Stimulated activated CD8-positive, alpha-beta memory T cell treated with anti-CD3 and anti-CD28 coated beads, Interleukin-4, amount 100 ng/mL, for 24 hours (primary cell): ENCODE measurements at places on chromosomes 7 and 10.

DNA sequence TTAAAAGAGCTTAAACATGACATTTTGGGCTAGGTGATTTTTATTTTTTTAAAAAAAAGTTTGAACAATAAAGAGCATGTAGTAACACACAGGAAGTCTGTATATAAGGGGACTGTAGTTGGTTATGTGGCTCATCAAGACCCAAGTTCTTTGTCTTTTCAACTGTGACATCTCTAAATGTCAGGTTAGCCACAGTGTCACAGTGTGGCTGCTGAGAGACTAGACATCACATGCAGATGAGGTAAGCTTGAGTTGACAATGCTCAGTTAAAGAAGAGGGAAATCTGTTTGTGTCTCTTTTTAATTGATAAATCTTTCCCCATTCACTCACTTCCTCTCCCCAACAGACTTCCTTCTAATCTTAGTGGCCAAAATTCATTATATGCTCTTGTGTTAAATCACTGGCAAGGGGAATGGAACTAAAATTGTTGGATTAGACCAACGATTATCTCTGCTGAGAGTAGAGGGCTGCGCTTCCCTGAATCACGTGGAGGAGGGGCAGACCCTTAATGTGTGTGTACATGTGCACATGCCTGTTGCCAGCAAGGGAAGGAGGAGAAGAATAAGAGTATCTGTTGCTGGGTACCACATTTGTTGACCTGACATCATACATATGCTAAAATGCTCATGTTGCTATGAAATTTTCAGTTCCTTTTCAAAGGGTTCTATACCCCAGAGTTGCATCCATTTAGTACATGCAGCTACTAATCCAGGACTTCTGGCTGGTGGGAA, 78.3 kb downstream of the MMRN2 start:
- DNase-seq = no peak

- DNase-seq = no peak
Measured at GRCh38 chr7:100211342-100211780, 8.4 kb upstream of the PVRIG start.

DNA sequence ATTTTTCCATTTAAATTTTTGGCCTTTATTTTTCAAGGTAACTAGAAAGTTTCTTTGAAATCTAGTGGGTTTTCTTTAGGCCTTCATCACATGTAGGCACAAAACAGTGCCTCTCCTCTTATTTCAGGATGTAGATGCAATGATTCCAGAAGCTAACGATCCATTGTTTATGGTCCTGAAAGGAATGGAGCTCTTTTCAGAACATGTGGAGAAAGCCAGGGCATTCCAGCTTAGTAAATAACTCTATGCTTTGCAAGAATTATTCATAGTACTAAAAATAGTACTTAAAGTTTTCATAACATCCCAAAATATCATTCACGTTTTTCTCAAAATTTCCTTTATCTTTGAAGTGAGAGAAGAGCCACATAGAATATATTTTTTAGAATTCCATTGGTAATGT, 91.3 kb downstream of the DYNC1I1 start:
- DNase-seq = no peak

- no peak for DNase-seq
Measured at GRCh38 chr7:66952343-66953043, 31.5 kb downstream of the TMEM248 start.

GRCh38 chr10:82245157-82245556, 370.2 kb downstream of the NRG3 start:
- DNase-seq = no peak

GRCh38 chr7:30976381-30976780, 12.6 kb downstream of the GHRHR start:
- DNase-seq = no peak

DNA sequence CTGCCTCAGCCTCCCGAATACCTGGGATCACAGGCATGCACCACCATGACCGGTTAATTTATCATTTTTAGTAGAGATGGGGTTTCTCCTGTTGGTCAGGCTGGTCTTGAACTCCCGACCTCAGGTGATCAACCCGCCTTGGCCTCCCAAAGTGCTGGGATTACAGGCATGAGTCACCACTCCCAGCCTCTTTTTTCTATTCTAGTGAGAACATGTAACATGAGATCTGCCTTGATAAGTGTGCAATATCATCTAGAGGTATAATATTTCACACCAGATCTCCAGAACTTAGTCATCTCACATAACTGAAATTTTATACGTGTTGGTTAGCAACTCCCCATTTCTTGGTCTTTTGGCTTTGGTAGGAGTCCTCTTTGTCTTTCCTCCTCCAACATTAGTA, 656.9 kb downstream of the CNTNAP2 start:
- DNase-seq = no peak

DNA sequence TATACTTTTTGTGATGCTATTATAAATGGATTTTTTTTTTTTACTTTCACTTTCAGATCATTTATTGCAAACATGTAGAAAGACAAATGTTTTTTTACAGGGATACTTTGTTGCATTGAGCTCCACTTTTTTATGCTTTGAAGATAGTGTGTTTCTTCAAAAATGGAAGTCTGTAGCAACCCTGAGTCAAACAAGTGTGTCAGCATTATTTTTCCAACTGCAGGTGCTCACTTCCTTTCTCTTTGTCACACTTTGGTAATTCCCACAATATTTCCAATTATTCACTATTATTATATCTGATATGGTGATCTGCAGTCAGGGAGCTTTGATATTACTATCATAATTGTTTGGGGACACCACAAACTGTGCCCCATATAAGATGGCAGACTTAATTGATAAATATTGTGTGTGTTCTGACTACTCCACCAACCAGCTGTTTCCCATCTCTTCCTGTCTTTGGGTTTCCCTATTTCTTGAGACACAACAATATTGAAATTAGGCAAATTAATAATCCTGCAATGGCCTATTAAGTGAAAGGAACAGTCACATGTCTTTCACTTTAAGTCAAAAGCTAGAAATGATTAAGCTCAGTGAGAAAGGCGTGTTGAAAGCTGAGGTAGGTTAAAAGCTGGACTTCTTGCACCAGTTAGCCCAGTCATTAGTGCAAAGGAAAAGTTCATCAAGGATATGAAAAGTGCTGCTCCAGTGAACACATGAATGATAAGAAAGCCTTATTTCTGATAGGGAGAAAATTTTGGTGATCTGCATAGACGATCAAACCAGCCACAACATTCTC, 231.3 kb upstream of the SH2B2 start:
- DNase-seq = no peak

GRCh38 chr7:126411032-126411820, 841.5 kb downstream of the GRM8 start:
- DNase-seq = no peak

DNA sequence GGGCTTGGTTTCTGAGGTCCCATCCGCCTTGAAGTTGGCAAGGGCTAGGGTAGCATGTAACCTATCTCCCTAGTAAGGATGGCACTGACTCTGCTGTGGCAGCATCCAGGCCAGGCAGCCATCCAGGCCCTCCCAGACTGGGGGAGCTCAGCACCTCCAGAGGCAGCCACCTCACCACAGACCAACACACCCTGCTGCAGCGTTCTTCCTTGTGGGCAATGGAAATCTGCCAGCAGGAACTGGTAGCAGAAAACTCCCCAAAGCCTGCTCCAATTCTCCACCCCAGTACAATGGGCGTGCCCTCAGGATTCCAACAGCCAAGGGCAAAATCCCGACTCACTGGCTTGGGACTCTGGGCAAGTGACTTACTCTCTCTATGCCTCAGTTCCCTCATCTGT, 27.5 kb downstream of the DLG5 start:
- DNase-seq = no peak

- no peak for DNase-seq
Measured at GRCh38 chr7:15561835-15562234, at the start of gene AGMO. Gene AGMO, minus strand, starts transcription at chr7:15562015.

- DNase-seq = no peak
Measured at GRCh38 chr10:64523065-64523759, 1002.0 kb downstream of the REEP3 start.

GRCh38 chr7:106871793-106872571, 6.9 kb downstream of the PIK3CG start:
- DNase-seq = no peak

- no peak for DNase-seq
Measured at GRCh38 chr10:93334901-93335327, 147.2 kb downstream of the MYOF start.

- no peak for DNase-seq
Measured at GRCh38 chr10:13462551-13462950, 66.3 kb downstream of the BEND7 start.

GRCh38 chr7:16817536-16817935, 12.7 kb upstream of the AGR2 start:
- DNase-seq = no peak

- DNase-seq = no peak
Measured at GRCh38 chr7:155226261-155227003, 71.2 kb upstream of the INSIG1 start.

GRCh38 chr10:42960991-42961795, 115.7 kb upstream of the RET start:
- no peak for DNase-seq

DNA sequence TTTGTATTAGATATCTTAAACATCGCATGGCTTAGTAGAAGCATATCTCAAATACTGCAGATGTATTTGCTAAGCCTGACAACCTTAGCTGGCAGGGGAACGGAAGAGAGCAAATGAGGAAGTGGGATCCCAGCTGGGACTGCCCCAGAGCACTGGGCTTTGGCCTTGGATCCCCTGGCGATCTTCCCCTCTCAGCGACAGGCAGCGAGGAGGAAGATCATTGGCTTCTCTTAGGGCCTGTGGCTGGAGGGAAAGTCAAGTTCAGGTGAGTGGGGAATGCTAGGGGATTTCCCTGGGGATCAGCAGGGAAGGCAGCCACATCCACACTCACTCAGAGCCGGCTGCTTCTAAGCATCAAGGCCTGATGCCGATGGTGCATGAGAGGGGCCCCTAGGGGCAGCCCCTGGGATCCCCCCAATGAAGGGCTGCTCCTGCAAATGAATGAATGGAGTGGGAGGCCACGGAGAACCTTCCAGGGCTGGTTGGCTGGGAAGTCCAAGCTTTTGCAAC, 42.0 kb downstream of the LYZL2 start:
- DNase-seq = no peak

DNA sequence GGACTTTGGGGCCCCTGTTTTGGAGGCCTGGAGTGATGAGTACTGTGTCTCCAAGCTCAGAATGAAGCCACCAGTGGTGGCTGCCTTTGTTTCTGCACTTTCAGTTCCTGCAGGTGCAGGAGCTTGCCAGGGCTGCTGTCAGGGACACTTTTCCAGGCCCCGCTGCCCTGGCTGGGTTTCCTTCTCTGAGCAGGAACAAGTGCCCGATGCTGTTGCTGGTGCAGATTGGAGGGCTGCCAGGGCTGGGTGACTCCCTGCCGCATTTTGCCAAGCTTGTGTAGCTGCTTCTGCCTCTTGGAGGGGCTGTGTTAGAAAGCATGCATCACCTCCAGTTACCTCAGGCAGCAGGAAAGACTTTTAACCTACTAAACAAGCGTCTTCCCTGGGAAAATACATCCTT, 211.1 kb downstream of the MGMT start:
- DNase-seq = no peak

DNA sequence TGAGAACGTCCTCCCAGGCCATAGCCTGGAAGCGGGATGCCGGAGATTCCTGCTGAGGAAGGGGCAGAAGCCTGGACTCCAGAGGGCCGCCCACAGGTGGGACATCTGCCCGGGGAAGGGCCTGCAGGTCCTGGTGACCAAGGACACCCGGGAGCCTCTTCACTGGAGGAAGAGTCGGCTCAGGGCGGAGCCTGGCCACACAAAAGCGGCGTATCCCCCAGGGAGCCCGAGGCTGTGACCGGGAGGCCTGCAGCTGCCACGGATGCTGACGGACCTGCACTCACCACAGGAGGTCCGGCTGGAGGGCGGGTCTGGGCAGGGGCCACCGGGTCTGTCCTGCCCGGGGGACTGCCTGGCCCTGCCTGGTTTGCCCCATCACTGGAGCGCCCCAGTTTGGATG, 15.5 kb upstream of the ADGRA1 start:
- DNase-seq = no peak

DNA sequence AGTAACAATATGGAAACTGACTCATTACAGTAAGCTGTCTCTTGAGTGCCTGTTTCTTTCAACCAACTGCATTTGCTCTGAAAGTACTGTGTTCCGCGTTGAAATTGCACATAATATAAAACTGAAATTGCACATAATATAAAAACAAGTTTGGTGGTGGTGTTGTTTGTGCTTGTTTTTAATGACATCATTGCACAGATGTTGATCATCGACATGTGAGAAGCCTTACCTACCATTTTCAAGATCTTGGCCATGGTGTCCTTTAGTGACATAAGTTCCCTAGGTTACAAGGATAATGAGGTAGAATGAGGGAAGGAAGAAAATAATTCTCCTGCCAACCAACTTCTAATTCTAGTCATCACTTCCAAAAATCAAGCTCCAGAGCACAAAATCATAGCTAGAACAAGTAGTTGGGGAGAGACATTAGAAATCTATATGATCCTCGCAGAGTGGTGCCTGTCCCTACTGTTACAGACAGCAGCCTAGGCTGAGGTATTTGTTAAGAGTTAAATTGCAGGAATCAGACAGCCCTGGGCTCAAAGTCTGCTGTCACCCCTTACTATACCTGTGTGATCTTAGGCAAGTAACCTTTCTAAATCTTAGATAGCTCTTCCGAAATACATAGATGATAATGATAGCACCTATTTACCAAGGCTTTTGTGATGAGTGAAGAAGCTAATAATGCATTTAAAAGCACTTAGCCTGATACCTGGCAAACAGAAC, 29.3 kb downstream of the DOCK4 start:
- DNase-seq = no peak

DNA sequence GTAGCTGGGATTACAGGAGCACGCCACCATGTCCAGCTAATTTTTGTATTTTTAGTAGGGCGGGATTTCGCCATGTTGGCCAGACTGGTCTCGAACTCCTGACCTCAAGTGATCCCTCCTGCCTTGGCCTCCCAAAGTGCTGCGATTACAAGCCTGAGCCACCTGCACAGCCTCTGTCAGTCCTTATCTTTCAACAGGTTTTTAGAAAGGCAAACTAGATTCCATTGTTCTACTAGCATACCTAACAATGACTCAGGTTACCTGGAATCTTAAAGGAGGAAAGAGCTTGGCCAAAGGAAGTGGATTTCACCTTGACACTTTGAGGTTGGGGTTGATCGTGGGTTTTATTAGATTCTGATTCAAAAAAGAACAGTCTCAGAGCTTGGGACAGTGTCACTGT, 3.2 kb downstream of the ABCC2 start:
- DNase-seq = no peak

- no peak for DNase-seq
Measured at GRCh38 chr7:24902931-24903330, 77.0 kb downstream of the OSBPL3 start.

DNA sequence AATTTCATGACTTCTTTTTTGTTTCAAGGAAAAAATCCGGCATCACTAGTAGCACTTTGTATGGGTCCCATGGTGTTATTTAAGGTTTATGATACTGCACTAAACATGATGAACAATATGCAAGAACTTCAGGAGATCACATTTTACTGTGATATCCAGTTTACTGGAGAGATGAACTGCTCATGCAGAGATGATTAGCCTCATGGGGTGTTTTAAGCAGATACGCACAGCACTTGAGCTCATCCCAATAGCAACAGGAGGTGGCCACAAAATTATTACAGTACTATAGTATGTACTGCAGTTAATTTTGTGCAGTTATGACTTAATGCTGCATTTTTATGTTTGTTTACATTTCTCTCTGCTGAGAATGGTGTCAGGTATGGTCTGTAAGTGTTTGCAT, 303.7 kb upstream of the PCDH15 start:
- DNase-seq = no peak

GRCh38 chr7:70456719-70457118, 675.2 kb upstream of the GALNT17 start:
- DNase-seq = no peak

- no peak for DNase-seq
Measured at GRCh38 chr10:99280472-99280871, 44.8 kb upstream of the HPSE2 start.
